ENCODE measurements at places on chromosomes 1 and 21.

- DNase-seq, result no peak
These were observed 62.8 kb downstream of the NGF start for GRCh38 chr1:115275216-115275615.

GRCh38 chr1:26583646-26584485, 54.3 kb downstream of the RPS6KA1 start:
- no peak for DNase-seq

- no peak for DNase-seq
These were observed 63.2 kb downstream of the SRSF11 start for GRCh38 chr1:70284366-70284765.

DNA sequence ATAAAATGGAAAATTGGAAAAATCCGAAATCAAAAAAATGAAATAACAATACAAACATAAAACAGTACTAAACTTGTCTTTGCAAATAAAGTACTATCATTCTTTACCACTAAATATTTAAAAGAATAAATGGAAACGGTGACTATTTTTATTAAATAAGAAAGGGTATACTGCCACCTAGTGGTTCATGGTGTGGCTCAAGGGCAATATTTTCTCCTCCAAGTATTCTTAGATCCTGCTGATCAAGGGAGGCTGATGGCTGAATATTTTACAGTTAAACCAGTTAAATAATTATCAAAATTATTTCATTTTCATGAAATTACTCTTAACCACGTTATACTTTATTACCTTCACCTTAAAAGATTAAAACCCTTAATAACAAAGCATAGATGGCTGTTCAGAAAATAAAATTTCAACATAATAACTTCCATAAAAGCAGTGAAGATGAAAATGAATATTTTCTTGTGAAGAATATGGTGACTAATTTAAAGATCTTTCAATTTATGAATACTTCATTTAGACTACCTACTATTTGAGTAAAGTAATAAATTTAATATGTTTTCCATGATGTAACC, 1793.9 kb downstream of the NCAM2 start:
- peak; percentile 92 for DNase-seq

DNA sequence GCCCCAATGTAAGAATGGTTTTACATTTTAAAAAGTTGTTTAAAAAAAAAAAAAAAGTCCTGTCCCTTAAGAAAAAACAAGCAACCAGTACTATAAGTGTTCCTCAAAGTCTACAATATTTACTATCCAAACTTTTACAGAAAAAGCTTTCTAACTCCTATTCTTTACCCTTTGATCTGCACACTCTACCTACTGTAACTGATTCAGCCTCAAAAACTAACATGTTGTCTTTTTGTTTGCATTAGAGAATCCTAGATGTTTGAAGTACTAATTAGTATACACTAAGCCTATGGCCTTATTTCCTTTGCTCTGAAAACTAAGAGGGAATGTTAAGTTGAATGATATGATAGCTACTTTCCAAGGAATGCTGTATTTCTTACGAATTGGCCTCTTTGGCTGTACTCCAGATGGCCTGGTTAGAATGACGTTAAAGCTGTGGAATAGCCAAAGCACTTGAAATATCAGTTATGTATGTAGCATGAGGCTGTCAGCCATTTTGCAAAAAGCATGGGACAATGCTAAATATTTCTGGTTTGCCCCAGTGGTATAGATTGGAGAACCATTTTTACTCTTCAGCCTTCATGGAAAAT, 234.8 kb downstream of the GPR52 start:
- DNase-seq, result no peak

DNA sequence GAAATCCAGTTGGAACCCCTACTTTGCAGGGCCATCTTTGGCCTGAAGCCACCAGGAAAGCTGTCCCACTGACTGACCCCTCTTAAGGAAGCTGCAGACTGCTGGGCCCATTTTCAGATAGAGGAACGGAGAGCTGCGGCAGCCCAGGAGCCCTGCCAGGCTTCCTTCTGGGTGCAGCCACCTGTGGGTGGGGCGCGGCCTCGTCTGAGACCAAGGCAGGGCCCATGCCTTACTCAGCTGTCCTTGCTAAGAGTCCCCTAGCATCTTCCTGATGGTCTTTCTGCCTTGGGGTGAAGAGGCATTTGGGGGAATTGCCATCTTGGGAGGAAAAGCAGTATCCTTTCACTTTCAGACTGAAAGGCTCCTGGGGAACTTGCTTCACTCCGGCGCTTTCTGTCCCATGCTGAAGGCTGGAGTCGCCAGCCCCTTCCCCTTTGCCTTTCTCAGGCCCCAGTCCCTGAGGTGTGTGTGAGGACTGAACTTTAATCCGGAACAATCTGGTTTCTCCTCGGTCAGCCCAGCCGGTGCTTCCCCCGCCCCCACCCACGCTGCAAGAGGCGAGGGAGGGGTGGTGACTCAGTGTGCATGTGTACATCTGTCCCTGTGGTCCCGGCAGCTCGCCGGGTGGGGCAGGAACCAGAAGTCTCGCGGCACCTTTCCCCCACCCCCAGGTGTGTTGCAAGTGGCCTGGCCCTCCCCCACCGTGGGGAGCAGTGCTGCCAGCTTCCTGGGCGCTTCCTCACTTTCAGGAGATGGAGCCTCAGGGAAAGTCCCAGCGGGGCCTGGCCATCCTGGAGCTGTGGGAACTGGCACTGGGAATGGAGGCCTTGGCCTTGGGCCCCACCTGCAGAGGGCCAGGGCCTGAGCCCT, 5.1 kb downstream of the ZC3H12A start:
- DNase-seq, result no peak

DNA sequence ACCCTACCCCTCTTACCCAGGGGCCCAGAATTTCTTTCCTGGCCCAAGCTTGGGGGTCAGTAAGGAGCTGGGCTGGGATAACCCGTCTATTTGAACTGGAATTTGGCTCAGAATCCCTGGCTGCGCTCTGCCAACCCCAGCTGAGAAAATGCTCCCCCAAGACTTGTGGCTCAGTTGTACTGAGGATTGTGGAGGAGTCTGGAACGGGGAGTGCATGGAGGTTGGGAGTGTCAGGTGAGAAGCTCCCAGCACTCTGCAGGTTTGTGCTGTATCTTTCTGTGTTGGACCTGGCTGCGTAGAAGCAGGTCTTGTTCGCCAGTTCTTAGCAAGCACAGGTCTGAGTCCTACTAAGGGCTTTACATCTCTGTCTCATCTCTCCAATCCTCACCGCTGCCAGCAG, 1.6 kb downstream of the TCEA3 start:
- DNase-seq, result no peak

GRCh38 chr1:25683731-25684130, 67.1 kb downstream of the MAN1C1 start:
- no peak for DNase-seq

DNA sequence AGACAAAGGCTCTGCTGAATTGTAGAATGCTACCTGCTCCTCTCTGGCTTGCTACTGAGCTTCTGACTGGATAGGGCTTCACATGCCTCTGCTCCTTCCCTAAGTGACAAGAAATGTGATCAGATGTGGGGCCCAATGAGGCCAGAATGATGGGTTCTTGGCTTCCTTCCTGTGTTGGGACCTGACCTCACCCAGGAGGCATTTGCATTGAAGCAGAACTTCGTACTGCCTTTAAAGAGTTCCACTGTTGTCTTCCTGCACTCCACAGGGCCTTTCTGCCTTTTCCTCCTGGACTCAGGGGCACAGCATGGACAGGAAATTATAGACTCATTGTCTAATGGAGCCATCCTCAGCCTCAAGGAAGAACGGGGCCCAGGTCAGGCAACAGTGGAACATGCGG, 14.3 kb downstream of the ZNF670 start:
- DNase-seq, result no peak

DNA sequence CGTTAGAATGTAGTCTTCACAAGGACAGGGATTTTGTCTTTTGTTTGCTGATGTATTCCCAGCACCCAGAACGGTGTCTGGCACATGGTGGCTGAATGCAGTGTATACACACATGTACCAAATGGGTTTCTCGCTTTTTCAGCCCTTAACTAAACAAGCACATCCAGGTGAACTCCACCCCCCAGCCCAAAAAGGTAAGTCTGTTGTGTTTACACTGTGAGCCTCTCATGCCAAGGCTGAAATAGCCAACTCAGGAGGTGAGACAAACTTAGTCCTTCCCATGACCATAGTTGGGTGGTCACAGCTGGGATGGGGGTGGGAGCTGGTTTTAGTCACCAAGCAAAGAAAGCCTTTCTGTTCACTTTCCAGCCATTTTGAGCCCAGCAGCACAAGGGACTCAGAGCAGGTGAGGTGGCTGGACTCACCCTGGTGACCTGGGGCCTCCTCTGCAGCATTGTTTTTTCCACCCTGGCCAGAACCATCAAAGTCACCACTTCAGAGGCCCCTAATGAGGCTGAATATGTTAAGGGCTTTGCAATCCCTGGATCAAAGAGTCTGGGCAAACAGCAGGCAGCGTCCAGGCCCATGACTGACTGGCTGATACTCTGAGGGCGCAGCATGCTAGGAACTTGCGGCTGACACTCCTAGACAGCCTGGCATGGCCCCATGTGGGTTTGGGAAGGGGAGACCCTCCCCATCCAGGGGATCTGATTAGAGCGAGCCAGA, 8.7 kb downstream of the TENT5B start:
- DNase-seq, result no peak

DNA sequence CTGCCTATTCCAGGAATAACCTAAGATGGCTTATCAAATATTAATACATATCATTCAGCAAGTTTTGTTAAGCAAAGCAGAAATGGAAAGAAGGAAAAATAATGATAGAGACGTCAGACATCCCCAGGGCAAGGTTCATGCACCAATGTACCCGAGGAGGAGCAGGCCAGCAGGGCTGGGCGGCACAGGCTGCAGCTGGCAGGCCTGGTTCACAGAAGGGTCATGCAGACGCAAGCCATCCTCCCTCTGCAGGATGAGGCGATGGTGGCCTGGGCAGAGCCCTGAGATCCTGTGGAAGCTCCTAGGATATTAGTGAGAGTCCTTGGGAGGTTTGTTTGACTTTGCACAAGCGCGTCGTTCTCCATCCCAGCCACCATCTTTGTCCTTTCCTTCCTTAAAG, 30.0 kb downstream of the BATF3 start:
- no peak for DNase-seq

DNA sequence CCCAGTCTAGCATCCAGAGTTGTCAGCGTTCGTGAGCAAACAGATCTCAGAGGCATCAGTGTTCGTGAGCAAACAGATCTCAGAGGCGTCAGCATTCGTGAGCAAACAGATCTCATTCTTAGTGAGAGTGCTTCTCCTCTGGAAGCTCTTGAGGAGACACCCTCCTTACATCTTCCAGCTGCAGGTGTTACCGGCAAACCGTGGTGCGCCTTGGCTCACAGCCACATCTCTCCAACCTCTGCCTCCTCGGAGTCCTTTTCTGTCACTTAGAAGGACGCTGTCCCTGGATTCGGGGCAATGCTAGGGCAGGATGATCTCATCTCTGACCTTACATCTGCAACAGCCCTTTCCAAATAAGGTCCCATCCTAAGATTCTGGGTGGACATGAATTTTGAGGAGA, 14.6 kb upstream of the UMODL1 start:
- no peak for DNase-seq

DNA sequence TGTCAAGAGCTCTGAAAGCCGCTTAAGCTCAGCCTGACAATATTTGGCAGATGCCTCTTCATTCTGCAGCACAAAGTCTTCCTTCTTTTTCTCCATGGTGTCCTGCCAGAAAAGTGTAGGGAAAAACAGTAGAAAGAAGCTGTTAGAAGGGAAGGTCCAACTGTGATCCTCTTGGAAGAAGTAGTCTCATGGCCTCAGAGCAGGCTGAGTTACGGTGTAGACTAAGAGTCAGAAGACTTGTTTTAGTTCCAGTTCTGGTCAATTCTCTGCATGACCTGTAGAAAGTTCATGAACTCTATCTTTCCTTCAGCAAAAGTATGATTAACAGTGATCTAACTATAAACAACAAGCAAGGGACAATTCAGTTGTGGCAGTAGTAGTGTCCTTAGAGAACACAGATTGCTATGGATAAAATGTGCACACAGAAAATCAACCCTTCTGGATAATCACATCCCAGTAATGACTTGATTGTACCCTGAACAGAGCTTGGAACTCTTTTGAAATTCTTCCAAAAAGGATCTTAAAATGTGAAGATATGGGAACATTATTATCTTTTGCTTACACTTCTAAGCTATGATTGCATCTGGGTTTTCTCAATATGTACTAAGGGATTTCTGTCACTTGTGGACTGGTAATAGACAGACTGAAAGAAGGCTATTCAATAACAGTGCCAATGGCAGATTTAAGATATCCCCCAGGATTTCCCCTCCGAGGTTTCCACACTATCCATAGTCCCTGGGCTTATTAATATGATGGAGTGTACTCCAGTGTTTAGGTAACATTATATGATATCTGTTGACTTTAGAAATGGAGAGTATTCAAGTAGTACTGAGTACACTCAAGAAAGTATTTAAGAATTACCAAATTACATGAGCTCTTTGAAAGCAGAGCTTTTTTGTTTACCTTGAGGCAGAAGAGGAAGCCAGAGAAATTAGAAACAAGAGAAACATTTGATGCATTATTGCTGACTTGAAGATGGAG, 22.1 kb upstream of the GBP2 start:
- DNase-seq, result no peak

DNA sequence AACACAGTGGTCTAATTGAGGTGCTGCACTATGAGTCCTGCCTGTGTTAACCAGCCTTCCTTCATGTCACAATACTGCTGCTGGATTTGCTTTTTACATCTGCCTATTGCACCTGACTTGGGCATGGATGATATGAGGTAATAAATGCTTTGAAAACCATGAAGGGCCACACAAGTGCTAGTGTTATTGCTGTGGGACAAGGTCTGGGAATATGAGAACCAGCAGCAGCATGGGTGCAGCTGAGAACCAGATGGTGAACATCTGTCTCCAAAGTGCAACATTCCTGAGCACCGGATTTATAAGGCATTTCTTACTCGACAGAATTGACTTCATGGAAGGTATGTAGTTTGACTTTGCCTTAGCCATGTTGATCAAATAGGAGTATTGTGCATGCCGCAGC, 16.6 kb downstream of the TRIM45 start:
- no peak for DNase-seq

DNA sequence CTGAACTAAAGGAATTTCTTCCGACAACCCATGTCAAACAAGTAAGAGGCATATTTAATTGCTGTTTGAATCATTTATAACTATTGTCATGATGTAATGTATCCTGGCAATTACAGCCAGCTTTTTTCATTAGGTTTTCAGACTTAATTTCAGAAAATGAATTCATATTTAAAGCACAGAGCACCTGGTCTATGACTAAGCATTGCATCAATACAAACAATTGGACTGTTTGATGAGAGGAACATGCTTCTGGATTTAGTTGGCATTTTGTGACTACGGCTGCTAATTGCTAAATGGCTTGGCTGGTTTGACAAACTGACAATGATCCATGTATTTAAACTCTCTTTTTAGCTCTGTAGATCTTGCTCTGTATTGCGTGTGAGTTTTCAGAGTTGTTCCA, 853.4 kb downstream of the NCAM2 start:
- no peak for DNase-seq

- DNase-seq, result no peak
These were observed 28.3 kb upstream of the RAB3GAP2 start for GRCh38 chr1:220300442-220301121.

- DNase-seq, result no peak
These were observed 28.5 kb upstream of the ARHGAP29 start for GRCh38 chr1:94265906-94266305.

DNA sequence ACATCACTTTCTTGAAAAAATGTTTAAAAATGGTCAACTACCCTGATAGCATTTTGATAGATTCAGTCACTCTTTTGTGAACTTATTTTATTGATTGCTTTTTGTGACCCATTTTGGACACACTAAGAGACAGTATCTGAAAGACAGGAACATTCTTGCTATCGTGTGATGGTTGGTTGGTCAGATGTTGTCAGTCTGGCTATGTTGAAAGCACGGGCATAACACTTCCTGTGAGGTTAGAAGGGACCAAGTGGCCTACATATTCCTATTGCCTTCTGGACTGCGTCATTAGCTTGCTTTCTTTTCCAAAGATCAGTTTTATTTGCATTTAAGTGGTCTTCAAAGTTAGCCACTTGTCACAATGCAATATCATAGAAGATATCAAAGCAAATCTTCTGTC, 1.4 kb downstream of the OR2T6 start:
- DNase-seq, result no peak

Measured in NCI-H1694 (cell line).